H1 (cell line): ENCODE measurements at places on chromosomes 11 and 22. TPM values are rescaled to one million over a fixed set of nuclear protein-coding genes. Genes with fewer than 3 reads are reported as not detected.

DNA sequence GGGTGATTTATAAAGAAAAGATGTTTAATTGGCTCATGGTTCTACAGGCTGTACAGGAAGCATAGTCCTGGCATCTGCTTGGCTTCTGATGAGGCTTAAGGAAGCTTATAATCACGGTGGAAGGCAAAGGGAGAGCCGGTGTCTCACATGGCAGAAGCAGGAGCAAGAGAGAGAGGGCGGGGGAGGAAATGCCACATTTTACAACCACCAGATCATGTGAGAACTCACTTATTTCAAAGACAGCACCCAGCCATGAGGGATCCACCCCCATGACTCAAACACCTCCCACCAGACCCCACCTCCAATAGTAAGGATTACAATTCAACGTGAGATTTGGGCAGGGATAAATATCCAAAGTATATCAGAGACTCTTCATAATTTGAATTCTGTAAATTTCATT, 200.7 kb downstream of the MSANTD4 start:
- no peak overlapping the region for H3K4me3 ChIP-seq
- no peak for DNase-seq
- no peak overlapping the region for H3K27ac ChIP-seq
- no peaks in the 10 kb centered on the region for H3K27me3 ChIP-seq
- H3K4me1 ChIP-seq, result no peaks in the 10 kb centered on the region; the same call in 1 of the 2 replicates

Gene TRPC6
- 0.25 and 0.39 TPM in 2 replicates for total RNA-seq

DNA sequence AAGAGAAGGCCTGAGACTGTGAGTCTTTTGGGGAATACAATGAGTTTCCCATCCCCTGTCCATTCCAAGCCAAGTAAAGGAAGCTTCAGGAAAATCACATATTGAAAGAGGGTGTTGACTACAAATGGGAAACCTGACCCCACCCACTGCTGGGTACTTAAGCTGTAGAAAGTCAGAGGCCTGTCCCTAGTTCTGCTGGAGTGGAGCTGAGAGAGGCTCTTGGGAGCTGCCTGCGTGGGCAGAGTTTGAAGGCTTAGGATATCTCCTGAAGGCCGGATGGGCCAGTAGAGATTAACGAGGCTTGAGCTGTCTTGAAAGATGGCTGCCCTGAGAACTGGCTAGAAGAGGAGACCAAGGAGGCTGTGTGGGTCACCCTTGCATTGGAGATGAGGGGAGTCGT, 176.2 kb upstream of the NECTIN1 start:
- no peaks in the 10 kb centered on the region for H3K36me3 ChIP-seq
- H3K27me3 ChIP-seq, result 0 out of 2 replicates have a peak, but pooled peaks cover 2% of the 10 kb centered on the region
- no peak overlapping the region for H3K4me3 ChIP-seq
- DNase-seq, result no peak
- peaks cover 7% of the 10 kb centered on the region for H3K4me1 ChIP-seq

GRCh38 chr11:77999446-78000030, 5.1 kb upstream of the INTS4 start:
- DNase-seq, result no peak
- H3K27me3 ChIP-seq, result no peaks in the 10 kb centered on the region; the same call in 1 of the 2 replicates
- no peak overlapping the region for H3K27ac ChIP-seq
- H3K36me3 ChIP-seq, result no peaks in the 10 kb centered on the region
- H3K4me3 ChIP-seq, result no peak overlapping the region

GRCh38 chr11:2517386-2518064, 72.7 kb downstream of the KCNQ1 start:
- DNase-seq, result no peak
- H3K36me3 ChIP-seq, result no peaks in the 10 kb centered on the region
- no peak overlapping the region for H3K27ac ChIP-seq
- no peaks in the 10 kb centered on the region for H3K4me1 ChIP-seq

GRCh38 chr11:78770931-78771330, 196.3 kb upstream of the NARS2 start:
- H3K27ac ChIP-seq, result no peak overlapping the region
- no peak overlapping the region for H3K4me3 ChIP-seq
- H3K27me3 ChIP-seq, result no peaks in the 10 kb centered on the region
- H3K4me1 ChIP-seq, result no peaks in the 10 kb centered on the region
- no peaks in the 10 kb centered on the region for H3K36me3 ChIP-seq
- DNase-seq, result no peak

GRCh38 chr11:28343304-28344233, 235.4 kb downstream of the METTL15 start:
- no peak overlapping the region for H3K4me3 ChIP-seq
- H3K27ac ChIP-seq, result no peak overlapping the region
- DNase-seq, result no peak

DNA sequence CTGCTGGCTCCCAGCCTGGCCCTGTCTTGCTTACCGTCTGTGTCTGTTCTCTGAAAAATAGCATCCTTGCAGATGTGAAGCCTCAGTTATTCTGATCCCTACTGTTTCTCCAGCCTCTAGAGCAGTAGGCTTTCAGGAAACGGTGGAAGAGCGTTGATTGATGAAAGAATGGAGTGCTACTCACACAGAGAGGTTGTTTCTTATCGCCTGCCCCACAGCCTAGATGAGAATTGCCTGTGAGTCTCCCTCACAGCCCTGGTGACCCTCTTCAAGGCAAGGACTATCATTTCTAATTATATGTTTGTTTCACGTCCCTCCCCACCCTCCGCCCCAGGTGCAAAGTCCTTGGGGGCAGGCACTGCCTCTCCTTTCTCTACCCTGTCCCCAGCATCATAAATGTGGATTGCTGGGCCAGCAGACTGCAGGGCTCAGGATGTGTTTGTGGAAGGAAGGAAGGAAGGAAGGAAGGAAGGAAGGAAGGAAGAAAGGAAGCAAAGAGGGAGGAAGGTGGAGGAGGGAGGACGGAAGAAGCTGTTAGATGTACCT, 575.3 kb upstream of the B3GAT1 start:
- H3K27me3 ChIP-seq, result no peaks in the 10 kb centered on the region
- H3K4me3 ChIP-seq, result no peak overlapping the region
- peaks cover 13% of the 10 kb centered on the region for H3K4me1 ChIP-seq
- DNase-seq, result no peak
- H3K27ac ChIP-seq, result no peak overlapping the region

Gene APLNR
- 0.13 TPM in 1 of 2 replicates, not detected in the other for total RNA-seq

DNA sequence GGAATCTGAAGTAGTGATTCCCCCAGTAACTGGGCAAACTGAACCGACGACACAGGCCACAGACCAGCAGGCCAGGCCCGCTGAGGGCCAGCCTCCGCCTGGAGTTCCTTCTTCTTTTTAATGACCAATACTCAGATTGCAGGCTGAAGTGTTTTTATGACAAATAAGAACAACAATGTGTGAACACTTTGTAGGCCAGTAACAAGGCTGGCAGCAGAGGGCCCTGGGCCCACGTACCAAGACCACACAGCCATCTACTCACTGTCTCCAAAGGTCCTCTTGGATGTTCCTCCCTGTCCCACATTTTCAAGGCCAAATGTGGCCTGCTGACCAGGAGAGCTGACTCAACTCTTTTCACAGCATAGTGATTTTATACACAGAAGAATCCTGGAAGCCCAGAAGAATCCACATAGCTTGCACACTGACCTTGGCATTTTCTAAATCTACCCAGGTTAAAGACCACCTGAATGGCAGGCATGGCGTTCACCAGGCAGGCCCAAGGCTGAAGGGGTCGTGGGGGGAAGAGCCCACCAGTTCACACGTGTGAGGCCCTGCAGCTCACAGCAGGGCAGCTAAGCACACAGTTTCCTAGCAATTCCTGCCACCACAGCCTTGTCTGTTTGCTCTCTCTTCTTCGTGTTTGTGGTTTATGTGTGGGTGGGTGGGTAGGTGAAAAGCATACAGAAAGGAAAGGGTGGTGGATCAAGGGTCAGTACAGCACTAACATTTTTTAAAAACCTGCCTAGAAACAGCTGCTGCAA, 13.3 kb downstream of the SMCO4 start:
- no peaks in the 10 kb centered on the region; the same call in 1 of the 2 replicates for H3K4me1 ChIP-seq
- peaks cover 5% of the 10 kb centered on the region for H3K36me3 ChIP-seq
- no peaks in the 10 kb centered on the region for H3K27me3 ChIP-seq
- no peak for DNase-seq

DNA sequence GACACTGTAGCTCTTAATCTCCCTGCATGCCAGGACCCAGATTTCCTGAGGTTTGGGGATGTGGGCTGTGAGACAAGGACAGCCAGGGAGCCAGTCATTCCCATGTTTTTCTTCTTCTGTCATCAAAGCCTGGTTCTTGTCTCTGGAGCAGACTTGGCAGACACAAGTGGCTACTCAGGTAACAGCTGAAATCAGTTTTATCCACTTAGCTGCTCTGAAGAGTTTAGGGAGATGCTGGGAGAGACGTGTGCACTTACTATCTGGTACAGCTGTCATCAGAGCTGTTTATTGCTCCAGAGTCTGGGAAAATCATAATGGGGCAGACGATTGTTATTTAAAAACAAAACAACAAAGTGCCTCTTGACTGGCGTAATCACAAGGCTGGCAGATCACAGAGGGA, 56.6 kb downstream of the CSNK2A3 start:
- H3K4me3 ChIP-seq, result no peak overlapping the region
- no peak overlapping the region for H3K27ac ChIP-seq
- no peaks in the 10 kb centered on the region for H3K27me3 ChIP-seq
- H3K36me3 ChIP-seq, result no peaks in the 10 kb centered on the region
- no peak for DNase-seq

Gene RAB38
- 16.0 and 16.5 TPM in 2 replicates for total RNA-seq

Gene OR51B4
- not detected in 2 replicates for total RNA-seq

Gene LAYN
- 7.7 and 9.3 TPM in 2 replicates for total RNA-seq

Gene MRGPRF
- total RNA-seq, result 11.0 and 11.9 TPM in 2 replicates

- H3K4me3 ChIP-seq, result no peak overlapping the region
- DNase-seq, result no peak
- H3K4me1 ChIP-seq, result peaks cover 3% of the 10 kb centered on the region; the same call in 1 of the 2 replicates
Observed at GRCh38 chr11:93547773-93548172, 4.6 kb upstream of the SMCO4 start.

Gene IGLL5
- total RNA-seq, result not detected in 2 replicates

Gene CD3E
- not detected in 2 replicates for total RNA-seq

DNA sequence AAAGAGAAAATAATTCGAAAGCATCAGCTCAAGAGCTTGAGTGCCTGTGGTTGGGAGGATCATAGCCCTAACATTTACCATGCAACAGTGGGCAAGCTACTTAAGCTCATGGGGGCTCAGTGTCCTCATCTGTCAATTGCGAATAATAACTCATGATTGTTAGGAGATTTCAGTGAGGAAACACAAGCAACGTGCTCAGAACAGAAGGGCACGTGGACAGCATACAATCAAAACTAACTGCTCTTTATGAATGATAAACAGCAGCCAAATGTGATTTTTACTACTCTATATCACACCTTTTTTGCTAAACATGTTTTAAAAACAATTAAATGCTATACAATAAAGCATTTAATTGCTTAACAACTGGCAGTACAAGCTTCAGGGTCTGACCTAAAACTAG, 310.1 kb upstream of the NARS2 start:
- H3K36me3 ChIP-seq, result peaks cover 2% of the 10 kb centered on the region; the same call in 1 of the 2 replicates
- DNase-seq, result no peak
- H3K27ac ChIP-seq, result no peak overlapping the region
- H3K4me3 ChIP-seq, result no peak overlapping the region
- H3K27me3 ChIP-seq, result no peaks in the 10 kb centered on the region
- H3K4me1 ChIP-seq, result no peaks in the 10 kb centered on the region

DNA sequence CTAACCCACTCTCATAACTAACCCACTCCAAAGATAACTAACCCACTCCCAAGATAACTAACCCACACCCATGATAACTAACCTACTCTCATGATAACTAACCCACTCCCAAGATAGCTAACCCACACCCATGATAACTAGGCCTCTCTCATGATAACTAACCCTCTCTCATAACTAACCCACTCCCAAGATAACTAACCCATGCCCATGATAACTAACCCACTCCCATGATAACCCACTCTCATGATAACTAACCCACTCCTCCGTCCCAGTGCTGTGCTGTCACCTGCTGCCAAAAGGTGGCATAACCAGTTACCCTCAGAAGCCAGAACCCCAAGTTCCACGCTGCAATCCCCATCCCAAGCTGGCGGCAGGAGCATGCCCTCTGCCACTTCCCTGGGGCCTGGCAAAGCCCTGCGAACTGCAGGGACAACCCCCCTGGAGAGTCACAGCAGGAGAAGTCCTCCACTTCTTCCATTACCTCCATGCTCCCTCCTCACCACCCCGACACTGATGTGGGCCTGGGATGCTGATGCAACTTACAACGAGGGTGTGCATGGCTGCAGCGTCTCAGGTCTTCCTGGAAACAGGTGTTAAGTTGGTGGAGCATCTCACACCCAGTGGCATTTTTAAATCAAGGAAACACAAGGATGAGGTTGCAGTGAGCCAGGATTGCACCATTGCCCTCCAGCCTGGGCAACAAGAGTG, 30.8 kb upstream of the CELSR1 start:
- H3K4me3 ChIP-seq, result no peak overlapping the region
- H3K4me1 ChIP-seq, result peaks cover 11% of the 10 kb centered on the region
- H3K36me3 ChIP-seq, result no peaks in the 10 kb centered on the region
- no peak for DNase-seq
- H3K27ac ChIP-seq, result no peak overlapping the region
- H3K27me3 ChIP-seq, result no peaks in the 10 kb centered on the region

DNA sequence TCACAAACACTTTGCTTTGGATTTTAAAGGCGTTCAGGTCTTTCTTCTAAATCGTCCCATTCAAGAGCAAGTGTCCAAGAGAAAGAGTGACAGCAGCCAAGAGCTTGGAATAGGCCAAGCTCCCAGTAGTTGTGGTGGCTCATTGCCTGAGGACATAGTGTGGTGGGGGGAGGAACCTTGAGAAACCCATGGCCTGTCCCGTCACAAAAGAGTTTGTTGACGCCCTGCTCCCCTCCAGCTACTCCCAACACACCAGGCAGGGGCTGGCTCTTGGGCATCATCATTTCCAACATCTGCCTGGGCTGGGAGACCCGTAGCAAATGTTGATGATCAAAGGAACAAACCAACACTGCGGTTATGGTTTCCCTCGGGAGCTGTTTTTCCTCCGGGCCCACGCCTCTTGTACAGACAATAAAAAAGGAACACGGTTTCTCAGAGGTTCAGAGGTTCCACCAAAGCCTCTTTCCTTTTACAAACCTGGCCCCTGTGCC, 20.8 kb downstream of the FADS3 start:
- H3K27ac ChIP-seq, result no peak overlapping the region
- no peak overlapping the region for H3K4me3 ChIP-seq
- H3K27me3 ChIP-seq, result peaks cover 11% of the 10 kb centered on the region
- DNase-seq, result no peak

DNA sequence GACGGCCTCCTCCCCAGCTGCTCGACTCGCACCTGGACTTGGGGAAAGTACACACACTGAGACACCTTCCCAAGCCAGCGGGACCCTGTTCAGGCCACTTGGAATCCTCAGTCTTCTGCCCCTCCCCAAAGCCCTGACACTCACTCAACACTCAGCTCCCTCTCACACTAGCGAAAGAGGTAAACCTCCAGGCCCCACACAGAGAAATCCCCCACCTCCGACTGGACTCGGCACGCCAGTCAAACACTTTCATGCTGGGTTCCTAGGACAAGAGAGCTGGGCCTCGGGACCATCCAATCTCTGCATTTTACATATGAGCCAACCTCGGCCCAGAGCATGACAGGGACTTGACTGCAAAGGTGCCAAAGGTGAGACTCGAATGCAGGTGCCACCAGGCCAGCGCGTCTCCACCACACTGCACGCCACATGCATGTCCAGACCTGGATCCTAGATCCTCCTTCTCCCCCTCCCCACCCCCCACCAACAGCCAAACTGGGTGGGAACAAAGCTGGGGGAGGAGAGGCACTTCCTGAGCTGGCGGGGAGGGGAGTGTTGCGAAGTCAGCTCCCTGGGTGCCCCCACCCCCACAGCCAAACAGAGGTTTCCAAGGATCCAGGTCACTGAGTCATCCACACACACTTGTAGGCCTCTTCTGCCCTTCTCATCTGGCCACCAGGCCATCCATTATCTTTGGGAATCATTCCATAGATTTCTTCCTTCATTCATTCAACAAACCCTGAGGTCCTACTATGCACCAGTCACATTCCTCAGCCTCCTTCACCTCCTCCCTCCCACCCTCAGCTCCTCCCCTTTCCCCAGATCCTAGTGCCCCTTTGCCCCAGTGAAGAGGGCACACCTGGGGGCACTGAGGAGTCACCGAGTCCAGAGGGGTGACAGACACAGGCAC, 10.7 kb upstream of the CD5 start:
- H3K4me1 ChIP-seq, result peaks cover 10% of the 10 kb centered on the region
- no peaks in the 10 kb centered on the region for H3K36me3 ChIP-seq
